CD4-positive, alpha-beta T cell treated with Interleukin-4 for 4 hours (primary cell): ENCODE measurements at places on chromosomes 3 and 15.

DNA sequence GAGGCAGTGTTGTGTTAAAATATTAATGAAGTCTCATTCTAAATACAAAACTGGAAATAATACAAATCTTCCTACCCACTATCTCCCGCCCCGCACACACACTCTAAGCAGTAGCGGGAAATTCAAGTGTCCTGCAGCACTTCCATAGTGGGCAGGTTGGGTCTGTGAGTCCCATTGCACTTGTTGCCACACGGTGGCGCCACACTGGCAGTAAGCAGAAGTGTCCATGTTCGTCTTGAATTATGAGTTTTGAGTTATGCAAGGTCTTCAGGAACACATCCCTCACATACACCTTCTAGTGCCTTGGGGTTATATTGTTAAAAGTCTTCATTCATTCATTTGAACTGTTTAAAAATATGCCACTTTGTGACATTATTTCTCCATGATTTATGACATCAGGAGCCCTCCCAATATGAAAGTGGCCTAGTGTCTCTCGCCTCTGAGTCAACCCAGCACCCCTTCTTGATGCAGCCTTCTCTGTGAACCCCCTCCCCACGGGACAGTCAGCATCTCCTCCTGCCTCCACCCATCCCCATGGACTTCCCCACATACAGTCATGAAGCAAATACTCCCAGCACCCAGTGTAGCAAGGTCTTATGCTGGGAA lies 17.6 kb upstream of the CCDC174 start:
- peak; percentile 55 for DNase-seq

DNA sequence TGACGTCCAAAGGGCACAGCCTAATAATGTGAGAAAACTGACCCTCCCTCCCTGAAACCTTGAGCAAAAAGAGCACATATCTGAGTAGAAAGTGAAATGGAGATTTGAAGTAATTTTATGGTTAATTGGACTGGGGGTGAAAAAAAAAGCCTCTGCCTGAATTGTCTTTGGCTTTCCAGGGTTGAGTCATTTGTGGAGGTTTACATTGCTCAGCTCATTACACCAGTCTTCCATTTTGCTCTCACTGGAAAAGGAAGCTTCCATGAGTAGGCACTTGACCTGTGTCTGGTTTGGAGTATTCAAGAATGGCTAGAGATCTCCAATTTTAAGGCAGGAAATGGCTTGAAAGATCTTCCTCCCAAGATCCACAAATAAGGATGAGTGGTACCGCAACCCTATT lies 273.9 kb downstream of the PDCD6IP start:
- no peak for DNase-seq

DNA sequence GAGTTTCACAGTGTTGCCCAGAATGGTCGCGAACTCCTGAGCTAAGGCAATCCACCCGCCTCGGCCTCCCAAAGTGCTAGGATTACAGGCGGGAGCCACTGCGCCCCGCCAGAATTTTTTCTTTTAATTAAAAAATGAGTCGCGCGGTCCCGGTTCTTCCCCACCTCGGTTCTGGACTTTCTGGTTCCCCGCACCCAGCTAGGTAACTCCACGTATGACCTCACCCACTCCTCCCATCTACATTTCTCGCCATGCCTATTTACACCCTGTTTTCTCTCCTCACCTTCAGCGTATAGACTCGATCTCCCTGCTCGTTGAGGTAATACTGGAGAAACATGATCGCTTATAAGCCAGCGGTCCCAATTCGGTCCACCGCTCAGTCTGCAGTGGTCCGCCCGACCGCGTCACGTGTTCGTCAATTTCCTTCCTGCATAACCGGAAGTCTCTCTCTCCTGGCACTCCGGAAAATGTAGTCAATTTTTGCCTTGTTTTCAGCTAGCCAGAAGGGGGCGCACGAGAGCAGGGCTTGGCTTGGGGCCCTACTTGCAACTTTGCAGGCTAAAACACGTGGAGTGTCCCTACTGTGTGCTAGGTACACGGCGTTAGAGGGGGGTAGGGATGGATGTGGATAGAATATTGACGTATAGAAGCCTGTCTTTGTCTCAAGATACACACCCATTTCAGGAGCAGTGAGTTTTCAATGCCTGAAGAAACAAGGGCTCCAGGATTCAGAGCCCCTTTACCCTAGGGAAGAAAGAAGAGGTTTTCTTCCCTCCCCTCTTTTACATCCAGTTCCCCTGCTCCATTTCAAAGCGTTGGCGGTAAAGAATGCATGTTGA lies at the start of the genes NOP10 and NUTM1:
Gene NOP10, minus strand, starts transcription at position 400 of the 839 bp plus-strand sequence. Its CDS starts 63 bp downstream, at position 337.
Gene NUTM1, plus strand, starts transcription at position 579 of the 839 bp plus-strand sequence. CDS start 382 bp downstream, outside the sequence.
- peak; percentile 92 for DNase-seq

DNA sequence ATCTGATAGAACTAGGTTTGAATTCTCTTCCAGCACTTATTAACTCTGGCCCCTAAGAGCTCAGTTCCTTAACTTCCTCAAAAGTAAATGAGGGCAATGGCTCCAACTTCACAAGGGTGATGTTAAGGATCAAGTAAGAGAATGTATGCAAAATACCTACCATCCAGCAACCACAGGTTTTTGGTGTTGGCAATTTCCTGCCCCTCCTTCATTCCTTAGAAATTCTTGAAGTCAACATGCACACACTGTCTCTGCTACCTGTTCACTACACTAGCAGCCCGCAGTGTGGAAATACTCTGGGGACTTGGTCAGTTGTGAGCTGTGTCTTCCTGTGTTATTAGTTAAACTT lies 5.0 kb downstream of the ZBED2 start:
- DNase-seq: no peak

DNA sequence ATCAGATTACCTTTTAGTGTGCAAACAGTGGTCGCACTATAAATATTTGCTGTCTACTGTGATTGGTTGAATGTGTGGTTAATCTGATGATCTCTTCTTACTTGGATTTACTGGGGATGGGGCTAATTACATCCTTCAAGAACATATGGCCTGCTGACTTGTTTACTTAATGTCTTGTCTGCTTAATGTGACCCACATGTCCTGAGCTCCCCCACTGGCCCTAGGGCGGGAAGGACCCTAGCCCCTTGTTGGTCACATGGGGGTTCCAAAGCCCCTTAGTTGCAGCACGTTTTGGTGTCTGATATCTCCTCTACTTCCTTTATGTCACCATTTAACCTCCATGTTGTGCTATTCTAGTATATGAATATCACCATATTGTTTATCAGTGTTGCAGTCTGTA lies 17.8 kb upstream of the P2RY12 start:
- DNase-seq: no peak

- no peak for DNase-seq
Measured at GRCh38 chr3:62229908-62230307, 143.4 kb downstream of the FEZF2 start.

GRCh38 chr3:11384074-11384473 lies 111.9 kb downstream of the ATG7 start:
- DNase-seq: no peak

GRCh38 chr15:88181613-88182012 lies 74.9 kb downstream of the NTRK3 start:
- DNase-seq: no peak

DNA sequence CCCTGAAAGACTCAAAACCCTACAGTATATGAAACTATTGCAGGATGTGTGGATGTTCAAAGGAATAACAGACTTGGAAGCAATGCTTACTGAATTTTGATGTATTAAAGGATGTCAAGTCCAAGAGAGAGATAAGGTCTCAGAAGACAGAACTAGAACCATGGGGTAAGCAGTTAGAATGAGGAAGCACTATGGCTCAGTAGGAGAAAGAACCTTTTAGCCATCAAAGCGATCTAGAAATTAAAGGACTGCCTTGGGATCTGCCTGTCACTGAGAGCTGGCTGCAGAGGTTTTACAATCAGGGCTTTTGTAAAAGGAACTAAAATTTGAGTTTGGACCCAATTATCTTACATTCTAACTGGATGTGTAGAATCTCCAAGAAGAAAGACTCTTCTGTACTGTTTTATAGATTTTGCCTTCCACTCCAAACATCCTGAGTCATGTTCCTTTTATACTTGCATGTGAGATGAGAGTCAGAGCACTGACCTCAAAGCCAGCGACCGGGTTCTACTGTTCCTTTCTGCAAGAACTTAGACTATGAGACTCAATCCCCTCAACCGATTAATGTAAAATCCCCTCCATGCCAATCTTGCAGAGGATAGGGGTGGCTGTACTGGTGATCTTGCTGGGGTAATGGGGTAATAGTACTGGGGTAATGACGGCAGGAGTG lies 412.3 kb upstream of the TPRG1 start:
- no peak for DNase-seq

DNA sequence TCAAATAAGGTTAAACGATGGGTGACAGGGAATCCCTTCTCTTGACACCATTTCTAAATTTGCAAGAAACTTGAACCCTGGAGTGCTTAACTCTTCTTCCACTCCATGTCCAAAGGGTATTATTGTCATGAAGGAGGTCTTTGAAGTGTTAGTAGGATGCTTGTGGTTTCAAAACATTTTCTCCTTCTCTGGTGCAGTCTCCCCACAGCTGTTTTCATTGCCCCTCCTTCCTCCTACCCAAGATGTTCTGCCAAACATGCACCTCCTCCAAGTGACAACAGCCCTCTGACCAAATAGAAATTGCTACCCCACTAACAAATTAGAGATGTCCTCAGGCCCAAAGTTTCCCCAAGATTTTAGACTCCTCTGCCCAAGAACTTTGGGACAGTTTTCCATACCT lies 151.4 kb downstream of the POLR2M start:
- DNase-seq: no peak

GRCh38 chr15:38652998-38653397 lies 88.4 kb upstream of the RASGRP1 start:
- peak; percentile 95 for DNase-seq

DNA sequence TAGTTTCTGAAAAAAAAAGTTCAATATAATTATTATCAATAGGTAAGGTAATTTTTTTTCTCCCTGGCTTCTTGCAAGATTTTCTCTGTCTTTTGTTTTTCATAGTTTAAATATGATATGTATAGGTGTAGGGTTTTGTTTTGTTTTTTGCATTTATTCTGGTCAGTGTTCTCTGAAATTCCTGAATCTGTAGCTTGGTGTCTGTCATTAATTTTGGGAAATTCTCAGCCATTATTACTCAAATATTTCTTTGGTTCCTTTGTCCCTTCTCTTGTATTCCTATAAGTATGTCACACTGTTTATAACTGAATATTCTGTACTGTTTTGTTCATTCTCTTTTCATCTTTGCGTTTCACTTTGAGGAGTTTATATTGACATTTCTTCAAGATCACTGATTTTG lies 22.1 kb downstream of the IQCH start:
- DNase-seq: no peak

DNA sequence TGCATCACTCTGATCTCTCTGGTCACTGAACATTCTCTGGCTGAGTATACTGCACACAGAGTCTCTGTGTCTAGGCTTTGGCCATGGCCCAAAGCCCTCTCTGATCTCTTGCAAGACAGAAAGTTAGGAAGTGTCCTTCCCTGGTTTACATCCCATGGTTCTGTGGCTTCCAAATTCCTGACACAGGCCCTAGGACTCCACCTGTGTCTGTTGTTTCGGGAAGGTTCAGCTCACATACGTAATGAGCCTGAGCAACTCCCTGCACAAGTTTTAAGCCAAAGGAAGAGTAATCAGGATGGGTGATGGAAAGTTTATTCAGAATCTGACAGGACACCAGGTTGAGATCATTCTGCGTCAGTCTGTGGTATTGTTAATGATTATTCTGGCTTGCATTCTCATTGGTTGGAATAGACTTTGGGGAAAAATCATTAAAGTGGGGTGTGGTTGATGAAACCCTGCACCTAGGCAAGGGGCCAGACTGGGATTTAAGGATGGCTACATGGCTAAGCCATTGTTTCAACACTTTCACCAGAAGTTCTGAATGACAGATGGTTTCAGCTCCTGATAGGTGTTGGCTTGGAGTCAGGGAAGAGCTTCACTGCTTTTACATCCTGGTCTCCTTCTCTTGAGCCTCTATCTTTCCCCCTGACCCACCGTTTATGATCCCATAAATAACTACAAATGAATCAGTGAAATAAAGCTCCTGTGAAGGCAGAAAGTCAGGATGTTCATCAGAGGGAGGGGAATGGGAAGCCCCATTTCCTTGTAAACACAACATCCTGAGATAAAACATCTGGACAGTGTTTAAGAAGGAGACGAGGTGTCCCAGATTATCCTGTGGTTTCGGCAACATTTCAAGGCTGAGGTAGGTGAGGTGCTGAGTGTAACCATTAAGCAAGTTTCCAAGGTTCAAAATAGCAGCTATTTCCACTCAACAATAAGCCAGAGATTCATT lies 14.1 kb downstream of the LCMT2 start:
- DNase-seq: no peak
